Skin of body (tissue), 3 donors: ENCODE measurements at places on chromosomes 2 and 18. TPM values are rescaled to one million over a fixed set of nuclear protein-coding genes. Genes with fewer than 3 reads are reported as not detected.

The HOXD4 gene
- total RNA-seq: 5.4 TPM

The IL36RN gene
- total RNA-seq: 10.9 TPM

The MFSD2B gene
- total RNA-seq: 1.7 TPM

The RAPGEF4 gene
- 10.3 TPM for total RNA-seq

DNA sequence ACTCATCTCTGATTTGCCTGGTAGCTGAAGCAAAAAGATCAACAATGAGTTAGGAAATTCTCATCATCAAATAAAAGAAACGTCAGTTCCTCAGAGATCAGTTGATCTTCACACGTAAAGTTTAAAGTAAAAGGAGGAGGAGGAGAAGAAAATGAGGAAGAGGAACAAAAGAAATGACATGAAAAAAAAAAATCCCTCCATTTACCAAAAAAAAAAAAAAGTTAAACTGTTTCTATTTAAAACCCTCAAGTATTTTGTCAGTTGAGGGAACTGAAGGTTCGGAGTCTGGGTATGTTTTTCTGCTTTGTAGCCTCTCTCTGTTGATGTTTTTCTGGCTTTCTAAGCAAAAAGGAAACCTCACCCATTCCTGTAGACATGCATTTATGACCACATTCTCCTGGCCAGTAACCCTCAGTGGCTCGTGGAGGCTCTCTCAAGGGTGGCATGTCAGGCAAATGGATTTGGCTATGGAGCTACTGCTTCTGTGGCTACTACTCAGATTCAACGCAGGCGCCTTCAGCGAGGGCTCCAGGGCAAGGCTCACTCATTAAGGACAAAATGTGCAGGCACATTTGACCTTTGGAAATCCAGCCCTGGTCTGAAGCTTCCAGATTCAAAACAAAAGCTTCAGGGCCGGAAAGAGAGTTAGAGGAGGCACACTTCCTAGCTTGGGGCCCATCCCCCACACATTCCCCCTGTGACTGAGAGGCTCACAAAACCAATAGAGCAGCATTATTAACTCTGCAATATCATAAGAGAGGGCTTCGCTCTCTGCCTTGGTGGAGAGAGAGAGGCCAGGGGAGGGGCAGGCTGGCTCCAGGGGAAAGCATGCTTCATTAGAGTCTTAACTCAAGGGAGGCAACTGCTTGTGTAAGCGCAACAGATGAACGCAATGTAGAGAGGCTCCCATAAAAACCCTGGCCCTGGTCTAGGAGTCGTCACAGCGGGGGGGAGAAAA is 22.3 kb downstream of the KLF7 start:
- DNase-seq: peak; percentile 68

GRCh38 chr18:23540867-23541266 is 37.6 kb downstream of the RMC1 start:
- DNase-seq: no peak

DNA sequence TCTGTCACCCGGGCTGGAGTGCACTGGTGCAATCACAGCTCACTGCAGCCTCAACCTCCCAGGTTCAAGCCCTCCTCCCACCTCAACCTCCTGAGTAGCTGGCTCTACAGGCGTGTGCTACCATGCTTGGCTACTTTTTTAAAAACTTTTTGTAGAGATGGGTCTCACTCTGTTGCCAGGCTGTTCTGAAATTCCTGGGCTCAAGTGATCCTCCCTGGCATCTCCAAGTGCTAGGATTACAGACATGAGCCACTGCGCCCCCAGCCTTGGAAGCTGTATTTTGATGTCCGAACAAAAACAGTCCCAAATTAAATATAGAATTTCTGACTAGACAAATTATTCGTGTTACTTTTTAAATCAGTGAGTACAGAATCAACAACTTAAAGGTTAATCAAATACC is 97.4 kb downstream of the ZNF516 start:
- DNase-seq: no peak

- no peak for DNase-seq
These were observed 160.3 kb upstream of the TCF4 start for GRCh38 chr18:55748227-55748738.

GRCh38 chr2:43777306-43777926 is 3.6 kb downstream of the DYNC2LI1 start:
- no peak for DNase-seq

DNA sequence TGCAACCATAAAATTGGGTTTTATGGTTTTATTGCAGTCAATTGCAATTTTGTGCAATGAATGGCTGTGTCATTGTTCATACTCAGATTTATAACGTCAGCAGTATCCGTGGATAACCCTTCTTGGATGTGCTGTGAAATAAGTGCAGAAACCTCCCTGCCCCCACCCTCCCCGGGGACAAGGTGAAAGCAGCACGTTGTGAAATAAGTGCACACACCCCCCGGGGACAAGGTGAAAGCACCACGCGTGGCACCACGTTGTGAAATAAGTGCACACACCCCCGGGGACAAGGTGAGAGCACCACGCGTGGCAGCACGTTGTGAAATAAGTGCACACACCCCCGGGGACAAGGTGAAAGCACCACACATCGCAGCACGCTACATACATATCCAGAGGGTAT is 93.6 kb upstream of the NFATC1 start:
- DNase-seq: no peak

- peak; percentile 27 for DNase-seq
These were observed 150.5 kb upstream of the NCKAP5 start for GRCh38 chr2:133718688-133719201.

GRCh38 chr18:47901624-47902362 is 28.7 kb downstream of the SMAD2 start:
- DNase-seq: no peak

DNA sequence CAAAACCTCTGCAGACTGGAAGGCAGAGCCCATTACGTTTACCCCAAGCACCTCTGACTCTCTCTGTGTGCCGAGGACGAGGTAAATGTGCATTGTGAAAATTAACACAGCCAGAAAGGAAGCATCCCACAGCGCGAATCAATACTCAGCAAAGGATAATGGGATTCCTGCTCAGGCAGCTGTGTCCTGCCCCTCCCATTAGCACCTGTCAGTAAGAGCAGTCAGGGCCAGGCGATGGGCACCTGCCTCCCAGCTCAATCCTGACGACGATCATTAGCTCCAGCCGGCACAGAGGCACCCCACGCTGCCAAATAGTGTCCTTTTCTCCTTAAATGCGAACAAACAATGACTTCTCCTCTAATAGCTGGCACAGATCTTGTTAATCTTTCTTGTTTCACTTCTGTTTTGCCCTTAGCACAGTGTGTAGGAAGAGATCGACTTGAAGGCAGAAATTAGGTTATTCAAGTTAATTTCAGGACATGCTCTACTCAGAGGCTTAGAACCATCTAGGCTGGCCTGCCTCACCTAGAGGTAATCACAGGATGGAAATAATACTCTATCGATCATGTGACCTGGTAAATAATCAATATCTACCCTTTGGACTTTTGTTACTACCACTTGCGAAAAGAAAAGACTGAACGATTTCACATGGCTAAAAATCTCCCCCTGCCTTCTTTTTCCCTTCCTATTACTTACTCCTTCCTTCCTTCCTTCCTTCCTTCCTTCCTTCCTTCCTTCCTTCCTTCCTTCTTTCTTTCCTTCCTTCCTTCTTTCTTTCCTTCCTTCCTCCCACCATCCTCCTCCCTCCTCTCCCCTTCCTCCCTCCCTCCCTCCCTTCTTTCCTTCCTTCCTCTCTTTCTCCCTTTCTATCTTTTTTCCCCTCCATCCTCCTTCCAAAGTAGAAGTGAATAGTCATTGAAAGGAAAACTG is 487.9 kb upstream of the ID2 start:
- DNase-seq: no peak

DNA sequence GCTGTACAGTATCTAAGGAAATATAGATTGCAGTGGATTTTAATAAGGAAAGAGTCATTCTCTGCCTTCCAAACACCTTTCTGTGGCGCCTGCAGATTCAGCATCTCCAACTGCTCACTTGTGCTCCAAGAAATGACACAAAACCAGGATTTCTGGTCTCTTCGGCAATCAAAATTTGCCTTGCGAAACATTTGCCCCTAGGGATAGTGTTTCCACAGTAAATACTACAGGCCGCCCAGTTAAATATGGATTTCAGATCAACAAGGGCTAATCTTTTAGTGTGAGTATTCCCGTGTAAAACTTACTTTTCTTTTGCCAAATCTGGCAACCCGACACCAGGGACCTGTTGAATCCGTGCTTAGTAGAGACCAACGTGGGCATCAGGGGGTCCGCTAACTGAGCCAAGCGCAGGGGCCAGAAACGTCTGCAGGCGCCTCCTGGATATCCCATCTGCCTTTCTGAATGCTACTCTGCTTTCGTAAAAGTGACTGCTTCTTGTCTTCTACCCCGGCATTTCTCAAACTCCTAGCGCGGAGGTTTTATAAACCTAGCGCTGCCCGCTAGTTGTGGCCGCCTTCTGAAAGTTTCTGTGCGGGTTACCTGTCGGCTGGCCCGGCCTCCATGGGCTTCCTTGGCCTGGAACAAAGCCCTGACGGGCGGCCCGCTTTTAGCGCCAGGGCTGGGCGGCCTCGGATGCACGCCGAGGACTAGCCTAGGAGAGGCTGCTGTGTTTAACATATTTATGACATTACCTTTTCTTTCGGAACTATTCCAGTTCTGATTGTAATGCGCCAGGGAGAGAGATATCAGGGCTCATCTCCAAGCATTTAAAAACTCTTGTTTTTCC is 2.5 kb downstream of the CYP1B1 start:
- no peak for DNase-seq

DNA sequence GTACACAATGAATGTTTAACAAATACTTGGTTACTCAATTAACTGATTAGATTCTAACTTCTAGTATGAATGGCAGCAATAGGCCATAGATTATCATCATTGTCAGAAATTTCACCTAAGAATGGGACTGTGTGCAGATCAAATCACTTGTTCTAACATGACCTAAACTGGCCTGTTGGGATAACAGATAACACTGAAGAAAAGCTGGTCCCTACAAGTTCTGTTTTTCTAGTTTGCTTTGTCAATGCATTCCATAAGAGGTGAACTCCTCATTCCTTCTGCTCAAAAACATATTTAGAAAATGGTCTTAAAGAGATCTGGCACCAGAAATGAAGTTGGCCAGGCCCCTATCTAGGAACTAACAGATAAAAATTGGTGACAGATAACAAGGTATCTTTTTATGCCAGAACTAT is 175.4 kb downstream of the THADA start:
- DNase-seq: peak; percentile 10

DNA sequence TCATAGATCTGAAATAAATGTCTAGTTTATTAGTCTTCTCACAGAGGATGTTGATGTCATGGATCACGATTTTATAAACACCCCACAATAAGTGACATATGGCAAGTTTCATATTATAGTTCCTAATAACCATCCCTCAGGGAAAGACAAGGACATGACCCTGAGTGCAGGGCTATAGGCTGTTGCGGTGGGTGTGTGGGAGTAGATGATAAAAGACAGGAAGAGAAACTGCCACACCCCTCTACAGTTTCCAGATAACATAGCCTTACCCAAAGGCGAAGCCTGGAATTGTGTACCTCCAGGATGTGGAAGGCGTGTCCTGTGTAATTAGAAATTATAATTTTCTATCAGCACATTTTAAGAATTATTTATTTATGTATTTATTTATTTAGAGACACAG is 2.4 kb upstream of the NEDD4L start:
- DNase-seq: no peak

DNA sequence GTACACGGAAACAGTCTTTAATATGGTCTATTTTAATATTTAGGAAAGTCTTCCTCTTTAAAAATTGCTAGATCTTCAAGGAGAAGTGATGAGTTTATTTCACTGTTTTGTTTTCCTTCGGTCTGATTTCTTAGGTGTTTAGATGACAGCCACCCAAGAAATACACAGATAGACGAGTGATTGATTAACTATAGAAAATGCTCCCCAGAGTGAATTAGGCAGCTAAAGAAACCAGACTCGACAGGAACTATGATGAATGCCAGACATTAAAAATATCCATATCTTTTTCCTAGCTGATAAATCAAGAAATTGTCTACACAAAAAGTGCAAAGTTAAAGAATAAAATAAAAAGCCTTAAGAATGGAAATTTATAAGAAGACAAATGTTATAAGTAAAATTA is 888.7 kb upstream of the CNTNAP5 start:
- DNase-seq: no peak

DNA sequence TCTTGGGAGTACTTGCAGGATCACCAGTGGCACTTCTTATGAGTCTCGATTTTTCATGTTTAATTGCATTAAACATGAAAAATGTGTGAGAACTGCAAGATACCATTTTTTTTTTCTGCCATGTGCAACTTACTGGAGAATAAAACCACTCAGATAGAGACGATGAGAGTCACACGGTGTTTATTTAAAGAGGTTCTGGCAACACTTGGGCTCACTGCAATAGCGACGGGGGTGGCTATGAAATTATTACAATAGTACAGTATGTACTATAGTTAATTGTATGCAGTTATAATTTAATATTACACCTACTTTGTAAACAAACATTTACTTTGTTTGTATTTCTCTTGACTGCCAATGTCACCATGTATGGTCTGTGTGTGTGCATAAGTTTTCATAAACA is 479.8 kb downstream of the NUP35 start:
- no peak for DNase-seq

- DNase-seq: no peak
These were observed 71.2 kb upstream of the AFF3 start for GRCh38 chr2:100213595-100213994.

DNA sequence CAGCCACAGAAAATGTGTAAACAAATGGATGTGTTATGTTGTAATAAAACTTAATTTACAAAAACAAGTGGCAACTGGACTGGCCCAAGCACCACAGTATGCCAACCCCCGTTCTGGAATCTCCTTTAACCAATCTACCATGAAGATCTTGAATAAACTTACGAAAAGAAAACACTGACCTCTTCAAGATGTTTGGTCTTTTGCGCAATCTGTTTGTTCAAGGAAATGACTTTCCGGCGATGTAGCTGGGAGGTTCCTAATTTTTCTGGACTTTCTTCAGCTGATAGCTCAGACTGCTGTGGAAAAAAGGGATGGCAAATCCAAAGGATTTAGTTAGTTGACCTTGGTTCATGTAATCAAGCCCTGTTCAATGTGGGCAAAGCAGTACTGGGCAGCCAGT is 55.7 kb downstream of the CCDC93 start:
- no peak for DNase-seq

GRCh38 chr18:74412116-74412880 is 44.8 kb downstream of the DIPK1C start:
- DNase-seq: no peak

- DNase-seq: no peak
These were observed 1.9 kb downstream of the LIMS2 start for GRCh38 chr2:127673291-127674069.

DNA sequence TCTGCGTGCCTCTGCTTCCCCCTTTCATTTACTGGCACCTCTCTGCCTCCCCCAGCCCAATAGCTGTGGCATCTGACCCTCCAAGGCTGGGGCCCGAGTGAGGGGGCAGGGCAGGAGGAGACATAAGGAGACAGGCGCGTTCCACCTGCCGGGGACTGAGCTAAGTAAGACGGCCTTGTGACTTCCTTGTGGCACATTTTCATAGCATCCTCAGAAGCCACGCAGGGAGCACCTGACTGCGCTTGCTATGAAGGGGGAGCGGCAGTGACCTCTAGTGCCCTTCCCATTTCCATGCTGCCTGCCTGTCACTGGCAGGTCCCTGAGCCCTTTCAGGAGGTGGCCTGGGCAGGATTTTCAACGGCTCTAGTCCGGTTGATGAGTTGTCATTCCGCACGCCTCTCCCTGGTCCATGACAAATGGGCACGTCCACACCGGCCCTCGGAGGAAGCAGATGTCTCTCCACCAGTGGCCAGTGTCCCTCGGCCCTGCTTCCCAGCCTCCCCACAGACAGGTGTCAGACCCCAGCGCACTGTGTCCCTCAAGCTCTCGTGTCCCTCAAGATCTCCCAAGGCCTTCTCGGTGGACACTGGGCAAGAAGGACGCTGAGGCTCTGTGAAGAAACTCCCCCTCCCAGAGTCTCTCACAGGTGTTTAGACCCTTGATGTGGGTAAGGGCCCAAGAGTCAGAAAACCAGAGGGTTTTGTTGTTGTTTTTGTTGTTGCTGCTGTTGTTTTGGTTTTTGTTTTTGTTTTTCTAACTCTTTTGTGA is 42.7 kb downstream of the CYP26B1 start:
- no peak for DNase-seq
